ENCODE measurements at places on chromosomes 16 and 17. TPM values are rescaled to one million over a fixed set of nuclear protein-coding genes. Genes with fewer than 3 reads are reported as not detected.

Gene ERN2
- total RNA-seq: not detected

Gene RNF227
- total RNA-seq: 0.51 TPM

Gene CPD
- 160 TPM for total RNA-seq

Gene LGALS9B
- total RNA-seq: not detected

Gene FADS6
- total RNA-seq: not detected

Gene KIF18B
- 2.3 TPM for total RNA-seq

Gene PYDC1
- total RNA-seq: not detected

Gene RGS9
- 1.3 TPM for total RNA-seq

Gene BAHCC1
- total RNA-seq: 2.1 TPM

Gene WSB1
- total RNA-seq: 821 TPM

Gene HSD17B1
- 0.39 TPM for total RNA-seq

Gene KRTAP4-1
- not detected for total RNA-seq

Gene SDR42E2
- 0.13 TPM for total RNA-seq

Gene RAB40C
- 12.9 TPM for total RNA-seq

Gene CACNG5
- total RNA-seq: not detected

Gene TBC1D3C
- not detected for total RNA-seq

Gene GNAO1
- total RNA-seq: not detected

Gene CDH16
- not detected for total RNA-seq

Gene MILR1
- 2.2 TPM for total RNA-seq

Gene UBALD2
- total RNA-seq: 6.8 TPM

Measured in dermis microvascular lymphatic vessel endothelial cell (primary cell).